T1000 (cell line): ENCODE measurements at places on chromosomes 1 and 21.

DNA sequence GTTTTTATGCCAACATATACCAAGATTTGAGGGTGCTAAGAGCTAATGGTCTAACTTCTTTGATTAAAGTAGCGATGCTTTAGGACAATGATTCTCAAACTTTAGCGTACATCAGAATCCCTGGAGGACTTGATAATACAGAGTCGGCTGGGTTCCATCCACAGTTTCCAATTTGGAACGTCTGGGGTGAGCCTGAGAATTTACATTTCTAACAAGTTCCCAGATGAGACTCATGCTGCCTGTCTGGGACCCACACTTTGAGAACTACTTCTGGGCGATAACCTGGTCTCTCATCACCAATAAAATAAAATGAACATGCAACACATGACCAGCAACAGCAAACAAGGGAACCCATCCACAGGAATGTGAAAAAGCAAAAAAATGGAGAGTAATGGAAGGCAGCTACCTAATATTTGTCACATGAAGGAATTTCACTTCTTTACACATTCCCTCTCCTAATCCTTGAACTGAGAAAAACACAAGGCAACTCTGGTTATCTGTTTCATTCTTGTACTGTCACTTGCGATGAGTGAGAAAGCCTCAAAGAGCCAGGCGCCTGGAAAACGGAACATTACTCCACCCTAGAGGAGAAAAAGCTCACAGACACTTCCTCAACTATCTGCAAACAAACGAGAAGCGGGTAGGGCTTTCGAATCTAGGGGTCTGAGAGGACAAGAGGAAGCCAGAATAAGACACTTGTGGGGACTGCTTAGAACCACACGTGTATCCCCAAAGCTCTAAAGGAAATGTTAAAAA, 14.0 kb downstream of the HSF2BP start:
- DNase-seq, result no peak

- DNase-seq, result no peak
Observed at GRCh38 chr1:243487649-243488227, 231.9 kb downstream of the SDCCAG8 start.

- no peak for DNase-seq
Observed at GRCh38 chr1:6498576-6499111, 7.2 kb upstream of the PLEKHG5 start.

DNA sequence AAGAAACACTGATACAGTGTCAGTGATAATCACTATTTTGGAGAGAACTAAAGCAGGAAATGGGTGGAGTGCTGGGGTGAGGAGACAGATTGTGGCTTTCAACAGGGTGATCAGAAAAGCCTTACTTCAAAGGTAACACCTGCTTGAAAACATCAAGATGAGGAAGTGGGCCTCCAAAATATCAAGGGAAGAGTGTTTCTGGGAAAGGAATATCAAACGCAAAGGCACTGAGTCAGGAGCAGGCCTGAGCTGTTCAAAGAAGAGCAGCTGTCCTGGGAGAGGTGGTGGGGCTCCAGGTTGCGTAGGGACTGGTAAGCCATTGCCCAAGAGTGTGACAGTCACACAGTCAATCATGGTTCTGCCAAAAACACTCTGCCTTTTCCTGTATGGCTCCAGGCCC, 47.1 kb upstream of the ATP1A1 start:
- DNase-seq, result no peak

DNA sequence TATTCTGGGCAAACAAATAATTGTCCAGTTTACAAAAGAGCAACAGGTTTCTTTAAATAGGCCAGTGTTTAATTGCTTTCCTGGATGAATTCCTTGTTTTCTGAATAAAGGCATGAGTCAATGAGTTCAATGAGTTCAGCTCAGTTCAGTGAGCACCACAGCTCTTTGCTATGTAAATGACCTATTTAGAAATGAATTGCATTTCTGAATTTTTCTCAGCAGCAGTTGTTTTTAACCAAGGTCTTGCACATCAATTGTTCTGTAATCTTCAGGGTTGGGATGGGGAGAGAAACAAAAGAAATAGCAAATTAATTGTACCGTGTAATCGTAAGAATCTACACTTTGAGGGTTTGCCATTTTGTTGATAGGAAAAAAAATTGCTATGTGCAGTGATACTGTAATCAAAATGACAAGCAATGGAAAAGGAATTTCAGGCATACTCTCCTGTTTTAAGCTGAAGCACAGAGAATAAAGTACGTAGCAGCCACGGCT, 45.7 kb downstream of the MIS18A start:
- no peak for DNase-seq

DNA sequence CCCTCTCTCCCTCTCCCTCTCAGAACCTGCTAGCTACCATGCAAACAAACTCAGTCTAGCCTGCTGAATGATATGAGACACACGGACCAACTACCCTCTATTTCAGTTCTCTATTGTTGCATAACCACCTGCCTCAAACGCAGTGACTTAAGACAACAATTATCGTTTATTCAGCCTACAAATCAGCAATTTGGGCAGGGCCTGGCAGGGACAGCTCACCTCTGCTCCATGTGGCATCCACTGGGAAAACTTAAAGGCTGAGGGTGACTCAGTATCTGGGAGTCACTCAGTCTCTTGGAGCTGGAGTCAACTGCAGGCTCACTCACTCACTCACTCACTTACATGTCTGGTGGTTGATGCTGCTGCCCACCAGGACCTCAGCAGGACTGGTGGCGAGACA, 121.3 kb downstream of the SEC16B start:
- peak; percentile 28 for DNase-seq

DNA sequence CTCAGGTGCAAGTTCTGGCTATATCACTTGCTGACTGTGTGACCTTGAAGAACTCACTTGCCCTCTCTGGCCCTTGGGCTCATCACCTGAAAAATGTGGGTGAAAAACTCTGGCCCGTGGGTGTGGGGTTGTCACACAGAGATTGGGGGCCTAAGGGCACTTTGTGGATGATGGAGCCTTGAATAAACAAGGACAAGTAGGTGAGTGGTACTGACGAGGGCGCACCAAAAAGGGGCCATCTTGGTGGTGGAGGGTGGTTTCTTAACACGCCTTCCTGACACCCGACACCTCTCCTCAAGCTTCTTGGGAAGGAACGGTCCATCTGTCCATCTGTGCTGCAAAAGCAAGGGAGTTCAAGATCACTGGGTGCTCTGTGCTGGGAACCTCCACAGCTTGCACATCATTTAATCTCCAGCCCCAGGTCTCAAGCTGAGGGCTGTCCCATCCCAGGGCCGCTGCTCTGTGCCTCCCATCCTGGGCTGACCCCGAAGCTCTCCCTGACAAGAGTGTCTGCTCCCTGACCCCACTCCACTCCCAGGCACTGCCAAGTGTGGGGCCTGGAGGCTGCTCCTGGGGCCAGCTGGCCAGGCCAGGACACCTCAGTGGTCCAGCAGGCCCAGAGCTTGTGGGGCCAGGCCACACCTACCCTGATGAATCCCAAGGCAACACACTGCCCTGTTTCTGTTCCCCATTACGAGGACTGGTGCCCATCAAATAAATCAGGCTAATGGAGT, 97.3 kb downstream of the GLIS1 start:
- no peak for DNase-seq

DNA sequence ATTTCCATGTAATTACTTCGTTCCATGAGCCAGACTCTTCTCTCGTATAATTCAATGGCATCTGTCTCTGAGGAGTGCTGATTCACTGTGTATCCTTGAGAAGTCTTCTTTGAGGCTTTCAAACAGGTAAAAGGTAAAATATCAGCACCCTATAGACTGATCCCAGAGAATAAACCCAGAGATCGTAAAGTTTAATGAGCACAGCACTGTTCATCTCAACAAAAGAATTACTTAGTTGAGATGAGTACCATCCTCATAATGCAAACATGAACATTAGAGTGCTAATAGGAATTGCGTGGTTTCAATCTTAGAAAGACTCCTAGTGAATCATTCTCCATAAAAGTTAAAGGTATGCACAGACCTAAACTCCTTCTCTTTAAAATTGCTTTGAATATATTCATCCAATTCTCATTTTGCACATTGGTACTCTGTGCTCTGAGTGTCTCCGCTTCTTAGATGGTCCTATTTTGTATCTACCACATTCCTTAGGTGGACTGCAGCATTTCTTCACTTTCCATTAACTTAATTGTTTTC, 97.2 kb downstream of the TBX15 start:
- no peak for DNase-seq

DNA sequence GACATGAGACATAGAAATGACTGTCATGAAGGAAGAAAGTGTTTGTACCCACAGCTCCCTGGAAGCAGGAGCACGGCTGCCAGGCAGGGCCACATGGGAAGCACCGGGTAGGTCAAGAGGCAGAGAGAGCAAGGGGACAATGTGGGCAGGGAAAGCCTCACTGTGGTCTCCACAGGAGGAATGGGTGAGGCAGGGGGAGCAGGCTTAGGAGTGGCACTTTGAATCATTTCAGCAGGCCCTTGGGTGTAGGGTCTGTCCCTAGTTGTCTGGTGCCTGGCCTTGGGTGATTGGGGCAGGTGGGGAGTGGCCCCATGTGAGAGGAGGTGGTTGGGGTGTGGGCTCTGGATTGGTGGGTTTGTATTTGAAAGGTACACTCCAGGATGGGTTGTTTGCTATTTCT, 83.9 kb downstream of the PCBP3 start:
- no peak for DNase-seq

DNA sequence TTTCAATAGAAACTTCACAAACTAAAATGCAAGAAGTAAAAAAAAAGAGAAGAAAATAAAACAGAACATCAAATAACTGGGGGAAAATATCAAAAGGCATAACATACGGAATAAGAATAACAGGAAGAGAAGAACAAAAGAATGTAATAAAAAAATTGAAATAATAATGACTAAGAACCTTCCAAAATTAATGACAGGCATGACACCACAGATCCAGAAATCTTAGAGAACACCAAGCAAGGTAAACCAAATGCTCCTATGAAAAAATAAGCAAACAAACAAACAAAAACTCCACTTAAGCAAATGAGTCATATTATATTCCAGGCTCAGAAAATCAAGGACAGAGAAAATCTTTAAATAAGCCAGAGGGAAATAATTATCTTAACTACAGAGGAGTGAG, 8.7 kb downstream of the OR10J1 start:
- DNase-seq, result no peak

DNA sequence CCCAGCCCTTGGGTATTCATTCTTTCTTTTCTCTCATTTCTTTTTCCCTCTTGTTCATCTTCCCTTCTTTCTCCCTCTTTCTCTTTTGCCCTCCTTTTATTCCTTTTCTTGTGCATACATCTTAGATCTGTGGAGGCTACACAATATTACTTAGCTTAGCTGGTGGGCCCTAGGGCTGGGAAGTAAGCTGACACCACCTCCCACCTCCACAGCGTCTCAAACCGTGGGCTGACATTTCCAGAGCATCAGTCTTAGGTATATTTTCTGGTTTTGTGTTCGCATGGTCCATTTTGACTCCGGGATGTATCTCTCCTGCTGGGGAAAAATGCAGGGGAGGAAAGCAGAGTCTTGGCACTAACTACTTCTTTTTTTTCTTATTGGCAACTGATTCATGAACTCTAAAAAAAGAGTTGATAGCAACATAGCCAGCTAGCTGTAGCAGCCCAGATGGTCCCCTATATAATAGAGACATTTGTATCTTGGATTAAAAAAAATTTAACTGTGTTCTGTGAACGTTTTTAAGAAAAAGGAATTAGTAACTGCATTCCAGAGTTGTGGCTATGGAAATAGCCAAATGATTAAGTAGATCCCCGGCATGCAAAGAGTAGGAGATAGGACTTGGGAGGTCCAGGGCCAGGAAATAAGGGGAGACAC, 15.5 kb downstream of the CNIH3 start:
- no peak for DNase-seq

DNA sequence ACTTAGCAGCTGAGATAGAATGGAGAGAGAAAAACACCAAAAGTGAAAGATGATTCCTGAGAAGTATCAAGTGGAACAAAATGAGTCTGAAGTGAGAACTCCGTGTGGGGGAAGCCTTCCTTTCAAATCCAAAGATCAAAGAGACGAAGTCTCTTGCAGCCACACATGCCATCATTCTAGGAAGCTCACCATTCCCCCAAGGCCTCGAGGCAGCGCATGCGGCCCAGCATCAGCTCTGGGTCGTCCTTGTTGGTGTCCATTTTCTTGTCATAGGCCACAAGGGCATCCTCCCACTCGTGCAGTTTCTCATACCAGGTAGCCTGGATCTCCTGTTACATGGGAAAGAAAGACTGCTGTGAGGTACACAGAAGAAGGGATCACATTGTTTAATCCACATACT, 32.2 kb upstream of the ANGPTL7 start:
- no peak for DNase-seq

GRCh38 chr1:42784946-42785693, at the start of gene TMEM269:
Gene TMEM269 (plus strand): TSS chr1:42784991. CDS start chr1:42789894, 4,903 bp downstream.
- DNase-seq, result no peak

DNA sequence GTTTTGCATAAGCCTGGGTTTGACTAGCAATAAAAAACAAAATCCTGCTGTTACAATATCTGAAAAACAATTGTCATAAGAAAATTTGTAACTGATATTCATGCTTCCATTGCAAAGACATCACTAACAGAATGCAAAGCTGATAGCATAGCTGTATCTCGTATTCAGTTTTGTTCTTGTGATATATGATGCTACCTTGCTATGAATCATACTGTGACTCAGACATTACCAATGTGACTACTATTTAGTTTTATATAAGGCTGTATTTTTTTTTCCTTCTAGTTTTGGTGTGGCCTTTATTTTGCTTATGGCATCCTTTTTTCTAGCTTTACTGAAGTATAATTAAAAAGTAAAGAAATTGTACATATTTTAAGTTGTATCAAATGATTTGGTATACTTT, 1381.8 kb downstream of the MRPL39 start:
- no peak for DNase-seq

DNA sequence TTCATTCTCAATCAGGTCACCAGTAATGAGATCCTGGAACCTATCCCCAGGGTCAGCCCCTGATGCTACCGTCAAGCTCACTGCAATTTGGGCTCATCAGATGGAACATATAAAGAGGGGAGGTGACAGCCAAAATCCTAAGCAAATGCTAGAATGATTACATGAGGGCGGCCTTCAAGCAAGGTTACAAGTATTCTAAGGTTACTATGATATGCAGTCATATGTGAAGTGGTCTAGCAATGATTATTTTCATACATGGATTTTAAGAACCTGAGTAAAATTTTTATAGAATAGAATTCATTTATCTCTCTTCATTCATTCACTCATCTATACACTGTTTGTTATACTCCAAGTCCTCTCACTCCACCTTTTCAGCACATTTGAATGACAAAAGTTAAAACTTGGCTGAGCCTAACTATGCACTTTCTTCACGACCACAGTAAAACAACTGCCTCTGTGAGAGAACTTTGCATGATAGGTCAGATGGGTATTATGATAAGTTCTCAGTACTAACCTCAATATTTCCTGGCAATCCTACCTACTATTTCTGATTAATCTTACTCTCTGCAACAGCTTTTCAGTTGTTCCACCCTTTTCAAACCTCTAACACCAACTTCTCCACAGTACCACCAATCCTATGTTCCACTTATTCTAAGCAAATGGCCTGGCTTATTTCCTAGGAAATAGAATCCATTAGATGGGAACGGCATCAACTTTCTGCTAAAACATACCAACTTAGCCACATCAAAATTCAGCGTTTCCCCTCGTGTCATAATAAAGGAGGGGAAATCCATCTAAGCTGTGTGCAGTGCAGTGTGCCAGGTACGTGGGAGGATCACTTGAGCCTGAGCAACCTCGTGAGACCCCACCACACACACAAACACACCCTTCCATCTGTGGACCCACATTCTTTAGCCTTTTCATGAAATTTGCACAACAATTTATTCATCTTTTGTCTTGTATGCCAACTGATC, 32.0 kb downstream of the LHX9 start:
- no peak for DNase-seq

- peak; percentile 51 for DNase-seq
Observed at GRCh38 chr1:101293461-101294051, 56.7 kb downstream of the S1PR1 start.

- no peak for DNase-seq
Observed at GRCh38 chr1:113965703-113966412, 13.4 kb upstream of the OLFML3 start.

GRCh38 chr1:80534606-80535360, 1266.0 kb upstream of the ADGRL2 start:
- no peak for DNase-seq
